ENCODE measurements at places on chromosomes 5 and 9.

DNA sequence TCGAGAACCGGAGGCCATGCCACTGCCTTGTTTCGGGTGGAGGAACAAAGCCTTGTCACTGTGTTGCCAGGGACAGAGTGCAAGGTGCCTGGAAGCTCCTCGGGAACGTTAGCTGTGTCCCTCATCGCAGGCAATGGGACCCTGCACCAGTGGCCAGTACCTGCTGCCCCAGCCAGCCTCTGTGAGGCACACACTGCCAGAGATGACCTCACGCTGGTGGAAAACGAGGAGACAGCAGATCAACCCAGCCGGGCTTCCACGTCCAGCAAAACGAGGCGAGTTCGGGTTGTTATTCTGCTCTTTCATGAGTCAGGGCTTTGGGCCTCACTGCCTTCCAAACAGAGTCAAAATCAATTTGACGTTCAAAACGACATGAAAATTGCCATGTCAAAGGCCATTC is 104.1 kb downstream of the ADAMTS2 start:
- no peak for DNase-seq

GRCh38 chr9:138025417-138025816 is 147.8 kb downstream of the CACNA1B start:
- DNase-seq = no peak

DNA sequence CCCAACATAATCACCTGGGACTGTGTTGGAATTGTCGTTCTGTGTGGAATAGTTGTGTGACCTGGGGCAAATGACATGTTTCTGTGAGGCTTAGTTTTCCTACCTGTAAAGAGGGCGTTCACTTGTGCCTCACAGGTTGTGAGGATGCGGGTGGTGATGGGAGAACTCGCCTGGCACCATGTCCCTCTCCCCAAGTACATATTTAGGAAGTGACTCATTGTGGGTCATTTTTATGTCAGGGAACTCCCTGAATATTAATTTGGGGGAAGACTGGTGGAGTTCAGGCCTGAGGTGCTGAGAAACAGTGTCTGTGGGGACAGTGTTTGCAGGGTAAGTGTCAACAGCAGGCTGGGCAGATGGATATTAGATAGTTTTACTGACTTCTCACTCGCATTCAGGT is 144.7 kb downstream of the KDM4C start:
- DNase-seq = no peak

- DNase-seq = no peak
Measured at GRCh38 chr5:59769041-59769360, 124.5 kb downstream of the PDE4D start.

DNA sequence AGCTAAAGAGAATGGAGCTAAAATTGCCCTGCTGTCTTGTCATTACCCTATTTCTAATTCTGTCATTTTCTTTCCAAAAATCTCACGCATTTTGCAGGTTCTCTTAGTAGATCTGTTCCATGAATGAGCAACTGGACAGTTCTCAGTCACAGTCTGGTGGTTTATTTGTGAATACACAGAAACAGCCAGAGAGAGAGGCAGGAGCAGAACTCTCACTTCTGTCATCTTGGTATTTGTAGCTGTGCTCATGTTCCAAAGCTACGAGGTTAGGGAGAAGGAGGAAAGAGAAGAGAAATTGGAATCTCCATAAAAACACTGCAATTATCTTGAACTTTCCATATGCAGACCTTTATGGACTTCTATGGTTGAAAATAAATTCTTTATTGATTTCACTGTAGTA is 118.0 kb upstream of the OR13F1 start:
- no peak for DNase-seq

DNA sequence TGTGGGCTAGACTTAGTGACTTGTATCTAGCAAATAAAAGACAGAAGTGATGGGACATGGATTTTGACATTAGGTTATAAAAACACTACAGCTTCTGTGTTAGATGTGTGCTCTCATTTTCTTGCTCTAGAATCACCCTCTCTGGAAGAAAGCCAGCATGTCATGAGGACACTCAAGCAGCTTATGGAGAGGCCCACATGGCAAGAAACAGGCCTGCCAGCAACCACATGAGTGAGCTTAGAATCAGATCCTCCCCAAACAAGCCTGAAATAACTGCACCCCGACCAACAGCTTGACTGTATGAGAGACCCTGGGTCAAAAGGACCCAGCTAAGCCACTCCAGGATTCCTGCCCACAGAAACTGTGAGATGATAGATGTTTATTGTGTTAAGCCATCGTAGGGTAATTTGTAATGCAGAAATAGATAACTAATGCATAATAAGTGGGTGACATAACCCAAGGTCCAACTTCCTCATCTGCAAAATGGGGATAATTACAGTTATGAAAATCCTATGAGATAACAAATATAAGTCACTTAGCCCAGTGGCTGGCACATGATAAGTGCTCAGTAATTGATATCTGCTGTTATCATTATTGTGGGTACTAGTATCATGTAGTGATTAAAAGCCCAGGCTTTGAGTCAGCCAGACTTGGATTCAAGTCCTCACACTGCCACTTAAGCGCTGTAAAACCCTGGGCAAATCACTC is 86.5 kb downstream of the KLHL3 start:
- DNase-seq = no peak

DNA sequence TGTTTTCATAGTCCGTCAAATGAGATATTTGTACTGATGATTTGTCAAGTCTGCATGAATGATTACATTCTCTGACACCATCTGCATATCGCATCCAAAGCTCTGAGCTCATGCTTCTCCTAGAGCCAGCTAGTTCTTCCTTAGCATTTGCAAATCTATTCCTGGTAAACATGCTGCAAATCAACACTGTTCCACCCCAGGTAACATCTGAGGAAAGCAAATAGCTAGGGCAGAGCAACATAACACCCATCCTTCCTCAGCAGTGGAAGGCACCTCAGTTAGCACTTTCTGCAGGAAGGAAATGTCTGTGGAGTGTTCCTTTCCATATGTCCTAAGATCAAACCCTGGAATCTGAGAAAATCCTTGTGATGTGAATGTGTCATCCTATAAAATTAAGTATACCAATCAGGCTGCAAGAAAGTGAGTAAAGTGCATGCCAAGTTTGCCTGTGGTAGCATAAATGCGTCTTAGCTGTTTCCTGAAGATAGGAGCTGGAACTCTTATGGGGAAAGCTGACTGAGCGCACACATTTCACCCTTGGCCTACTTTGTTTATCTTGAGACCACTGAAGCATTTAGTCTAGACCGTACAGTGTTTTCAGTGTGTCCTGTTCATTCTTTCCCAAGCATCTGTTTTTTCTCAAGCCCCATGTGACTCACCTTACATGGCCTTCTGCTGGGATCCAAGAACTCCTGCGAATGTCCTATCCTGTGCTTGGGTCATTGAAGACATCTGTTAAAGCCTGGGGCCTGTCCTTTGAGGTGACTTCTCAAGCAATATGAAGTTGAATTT is 50.9 kb upstream of the STARD4 start:
- no peak for DNase-seq

- DNase-seq = no peak
Measured at GRCh38 chr5:116614603-116614920, 39.9 kb upstream of the SEMA6A start.

DNA sequence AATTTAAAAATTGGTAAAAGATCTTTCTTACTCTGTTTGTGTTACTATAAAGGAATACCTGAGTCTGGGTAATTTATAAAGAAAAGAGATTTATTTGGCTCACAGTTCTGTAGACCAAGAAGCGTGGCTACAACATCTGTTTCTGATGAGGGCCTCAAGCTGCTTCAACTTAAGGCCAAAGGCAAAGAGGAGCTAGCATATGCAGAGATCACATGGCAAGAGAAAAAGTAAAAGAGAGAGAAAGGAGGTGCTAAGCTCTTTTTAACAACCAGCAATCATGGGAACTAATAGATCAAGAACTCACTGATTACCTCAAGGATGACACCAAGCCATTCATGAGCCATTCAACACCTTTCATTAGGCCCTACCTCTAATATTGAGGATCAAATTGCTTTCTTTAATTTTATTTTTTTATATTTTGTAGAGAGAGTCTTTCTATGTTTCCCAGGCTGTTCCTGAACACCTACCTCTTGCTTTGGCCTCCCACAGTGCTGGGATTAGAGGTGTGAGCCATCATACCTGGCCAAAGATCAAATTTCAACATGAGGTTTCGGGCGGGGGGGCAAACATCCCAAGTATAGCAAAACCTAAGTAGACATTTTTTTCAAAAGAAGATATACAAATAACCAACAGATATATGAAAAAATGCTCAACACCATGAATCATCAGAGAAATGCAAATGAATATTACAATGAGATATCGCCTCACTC is 16.0 kb upstream of the SHC3 start:
- DNase-seq = no peak

All from activated CD4-positive, alpha-beta T cell treated with anti-CD3 and anti-CD28 coated beads, Interleukin-2, amount 50 U/mL, for 48 hours (primary cell).